ENCODE measurements at places on chromosomes 2 and 18.

DNA sequence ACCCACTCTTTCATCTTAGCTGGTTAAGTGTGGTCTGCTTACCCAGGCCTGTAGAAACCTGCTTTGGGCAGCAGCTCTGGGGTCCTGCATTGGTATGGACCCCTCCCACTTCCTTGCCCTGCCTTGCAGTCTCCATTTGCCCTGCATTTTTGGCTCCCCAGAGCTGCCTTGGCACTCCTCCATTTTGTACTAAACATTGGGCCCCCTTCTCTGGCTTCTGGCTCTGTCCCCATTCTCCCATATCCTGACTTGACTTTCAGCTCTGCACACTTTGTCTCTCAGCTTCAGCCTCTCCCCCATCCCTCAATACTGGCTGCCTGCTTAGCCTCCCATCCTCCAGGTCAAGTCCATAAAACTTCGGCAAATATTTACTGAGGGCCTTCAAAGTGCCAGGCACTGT is 145.5 kb upstream of the PELI1 start:
- no peak for DNase-seq

- DNase-seq: no peak
Observed at GRCh38 chr2:98952966-98953365, 16.9 kb upstream of the CRACDL start.

- no peak for DNase-seq
Observed at GRCh38 chr2:211358504-211358903, 802.1 kb downstream of the CPS1 start.

DNA sequence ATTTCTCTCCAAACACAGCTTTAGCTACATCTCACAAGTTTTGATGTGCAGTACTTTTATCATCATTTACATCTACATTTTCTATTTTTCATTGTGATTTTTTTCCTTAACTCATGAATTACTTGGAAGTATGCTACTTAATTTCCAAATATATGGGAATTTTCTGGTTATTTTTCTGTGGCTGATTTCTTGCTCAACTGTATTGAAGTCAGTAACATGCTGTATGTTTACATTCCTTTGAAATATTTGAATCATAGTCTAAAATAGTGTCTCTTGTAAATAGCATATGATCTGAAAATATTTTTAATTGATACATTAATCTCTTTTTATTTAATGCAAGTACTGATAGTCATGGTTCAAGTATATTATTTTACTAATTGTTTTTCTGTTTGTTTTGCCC is 26.0 kb upstream of the GALNT5 start:
- no peak for DNase-seq

GRCh38 chr2:7102826-7103225 is 185.6 kb downstream of the RNF144A start:
- no peak for DNase-seq

- DNase-seq: no peak
Observed at GRCh38 chr2:7040547-7040946, 123.3 kb downstream of the RNF144A start.

DNA sequence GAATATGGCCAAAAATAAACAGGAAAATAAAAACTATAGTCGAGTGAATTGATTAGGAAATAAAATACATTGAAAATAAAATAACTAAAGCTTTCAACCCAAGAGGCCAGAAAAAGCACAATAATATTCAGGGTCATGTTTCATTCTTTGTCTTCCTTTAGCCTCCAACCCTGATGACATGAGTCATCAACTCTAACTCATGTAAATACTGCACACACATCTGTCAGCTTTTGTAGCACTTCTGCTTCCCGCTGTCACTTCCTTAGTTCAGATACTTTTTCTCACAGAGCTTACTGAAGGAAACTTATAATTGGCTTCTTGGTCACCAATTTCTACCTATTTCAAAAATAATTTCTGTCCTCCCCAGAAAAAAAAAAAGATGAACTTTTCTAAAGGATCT is 112.8 kb downstream of the UPP2 start:
- DNase-seq: no peak

- peak; percentile 86 for DNase-seq
Observed at GRCh38 chr18:6414723-6415417, at the start of gene L3MBTL4. Gene L3MBTL4, minus strand, starts transcription at chr18:6414911. Its CDS starts 103,286 bp downstream, at chr18:6311625.

DNA sequence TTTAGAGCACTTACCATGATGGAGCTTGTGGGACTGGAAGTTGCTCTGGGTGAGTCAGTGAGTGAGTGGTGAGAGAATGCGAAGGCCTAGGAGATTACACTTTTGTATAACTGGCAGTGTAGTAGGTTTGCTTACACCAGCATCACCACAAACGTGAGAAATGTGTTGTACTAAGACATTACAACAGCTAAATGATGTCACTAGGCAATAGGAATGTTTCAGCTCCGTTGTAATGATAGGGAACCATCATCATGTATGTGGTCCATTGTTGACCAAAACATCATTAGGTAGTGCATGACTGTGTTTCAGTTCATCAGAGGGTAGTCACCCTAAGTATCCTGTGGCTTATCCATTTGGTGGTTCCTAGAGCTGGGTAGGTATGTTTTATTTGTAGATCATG is 11.9 kb downstream of the ZNF407 start:
- DNase-seq: no peak

- no peak for DNase-seq
Observed at GRCh38 chr2:20224164-20224715, 690 bp downstream of the SDC1 start.

DNA sequence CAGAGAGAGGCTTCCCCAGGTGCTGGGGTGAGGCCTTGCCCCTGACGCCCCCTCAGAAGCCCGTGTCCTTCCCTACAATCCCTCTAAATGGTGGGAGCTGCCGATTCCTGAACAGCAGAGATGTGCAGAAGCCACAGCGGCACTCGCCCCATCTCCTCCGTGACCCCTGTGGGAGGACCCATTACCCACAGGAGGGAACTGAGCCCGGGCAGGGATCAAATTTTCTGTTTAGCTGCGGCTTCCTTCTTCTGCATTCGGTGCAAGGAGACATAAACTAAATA is 181.2 kb upstream of the RAB6C start:
- DNase-seq: no peak

DNA sequence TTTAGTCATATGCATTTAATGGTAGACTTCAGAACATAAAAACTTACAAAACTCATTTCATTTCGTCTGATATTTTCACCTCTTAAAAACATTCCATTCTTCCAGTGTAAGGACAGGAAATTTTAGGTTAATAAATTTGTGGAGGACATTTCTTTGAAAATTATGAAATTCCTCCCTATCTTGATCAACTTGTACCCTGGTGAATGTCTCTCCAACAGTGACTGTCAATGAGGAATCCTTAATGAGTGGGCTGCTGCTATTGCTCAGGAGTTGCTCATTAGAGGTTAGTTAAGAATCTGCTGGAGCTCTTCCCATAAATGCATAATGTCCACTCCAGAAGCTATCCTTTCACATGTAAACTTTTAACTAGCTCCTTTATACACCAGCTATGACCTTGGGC is 69.1 kb downstream of the LRP1B start:
- DNase-seq: no peak

DNA sequence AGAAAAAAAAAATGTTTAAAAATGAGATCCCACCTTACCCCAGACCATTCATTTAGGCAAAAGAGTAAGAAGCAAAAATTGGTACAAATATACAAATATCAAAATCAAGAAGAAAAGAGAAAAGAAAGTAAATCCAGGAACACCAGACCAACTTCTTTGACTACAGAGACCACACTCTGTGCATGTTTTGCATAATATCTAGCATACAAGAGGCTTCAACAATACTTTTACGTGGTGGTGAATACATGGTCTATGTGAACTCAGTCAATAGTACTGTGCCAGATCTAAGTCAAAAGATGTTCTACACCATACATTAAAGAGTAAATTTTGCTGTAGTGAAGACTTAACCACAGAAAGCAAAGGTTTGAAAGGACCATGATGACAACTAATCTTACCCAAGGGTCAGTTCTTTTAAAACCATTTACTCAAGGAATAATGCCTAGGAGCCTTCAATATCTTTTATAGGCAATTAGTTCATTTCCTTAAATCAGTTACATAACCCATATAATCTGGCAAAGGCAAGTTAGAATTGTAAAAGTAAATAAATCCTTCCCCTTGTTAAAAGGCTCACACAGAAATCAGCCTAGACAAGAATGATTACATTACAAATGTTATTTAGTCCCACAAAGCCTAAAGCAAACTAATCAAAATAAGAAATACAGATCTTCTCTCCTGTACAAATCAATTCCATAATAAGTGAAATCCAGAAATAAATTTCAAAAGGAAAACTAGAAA is 115.2 kb downstream of the EXOC6B start:
- no peak for DNase-seq

- no peak for DNase-seq
Observed at GRCh38 chr18:23226930-23227725, 91.8 kb downstream of the CABLES1 start.

- DNase-seq: no peak
Observed at GRCh38 chr2:44168681-44169154, at the start of gene PPM1B. Gene PPM1B, plus strand, starts transcription at chr2:44168875. Its CDS starts 32,325 bp downstream, at chr2:44201200.

GRCh38 chr18:45527891-45528290 is 87.4 kb upstream of the SLC14A2 start:
- DNase-seq: no peak

GRCh38 chr2:113200736-113201490 is 27.1 kb downstream of the PSD4 start:
- no peak for DNase-seq

- no peak for DNase-seq
Observed at GRCh38 chr18:63421514-63421913, 762 bp downstream of the VPS4B start.

DNA sequence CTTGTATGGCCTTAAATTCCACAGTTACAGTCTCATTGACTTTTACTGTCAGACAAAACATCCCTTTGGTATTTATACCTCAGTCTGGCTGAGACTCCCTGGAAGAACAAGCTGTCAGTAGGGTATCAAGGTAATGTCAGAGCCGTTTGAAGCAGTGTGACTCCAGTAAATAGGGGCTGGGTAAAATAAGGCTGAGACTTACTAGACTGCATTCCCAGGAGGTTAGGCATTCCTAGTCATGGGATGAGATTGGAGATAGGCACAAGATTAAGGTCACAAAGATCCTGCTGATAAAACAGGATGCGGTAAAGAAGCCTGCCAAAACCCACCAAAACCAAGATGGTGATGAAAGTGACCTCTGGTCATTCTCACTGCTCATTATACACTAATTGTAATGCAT is 219.5 kb upstream of the SKOR2 start:
- no peak for DNase-seq

DNA sequence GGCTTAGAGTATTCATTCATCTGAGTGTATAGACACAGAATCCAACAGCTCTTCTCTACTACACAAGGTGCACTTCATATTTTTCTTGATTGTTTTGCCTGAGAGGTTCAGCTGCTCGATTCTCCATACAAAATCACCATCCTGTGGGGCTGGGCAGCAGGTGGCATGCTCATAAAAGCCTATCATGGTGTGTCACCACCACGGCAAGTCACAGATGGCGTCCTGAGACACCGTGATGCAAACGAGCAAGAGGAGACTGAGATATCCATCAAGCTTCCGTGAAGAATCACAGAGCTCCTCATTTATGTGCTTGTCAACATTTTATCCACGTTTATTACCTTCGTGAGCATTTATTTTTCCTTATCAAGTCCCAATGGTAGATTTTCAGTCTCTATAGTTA is 22.4 kb upstream of the NRP2 start:
- DNase-seq: no peak

DNA sequence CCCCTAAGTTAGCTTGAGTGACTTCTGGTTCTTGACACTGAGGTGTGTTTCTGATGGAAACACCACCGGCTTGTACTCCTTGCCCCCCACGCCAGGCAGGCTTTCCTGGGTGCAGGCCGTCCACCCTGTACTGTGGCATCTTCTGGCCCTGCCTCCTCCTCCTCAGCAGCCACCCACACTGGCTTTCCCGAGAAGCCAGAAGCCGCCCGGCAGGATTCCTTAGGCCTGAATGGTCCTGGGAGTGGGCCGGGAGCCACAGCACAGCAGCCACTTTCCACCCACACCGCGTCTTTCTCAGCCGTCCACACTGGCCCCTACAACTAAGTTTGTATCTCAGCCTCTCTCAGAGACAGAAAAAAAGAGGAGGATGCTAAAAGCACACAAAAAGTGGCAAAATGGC is 2.1 kb upstream of the HSBP1L1 start:
- DNase-seq: no peak

DNA sequence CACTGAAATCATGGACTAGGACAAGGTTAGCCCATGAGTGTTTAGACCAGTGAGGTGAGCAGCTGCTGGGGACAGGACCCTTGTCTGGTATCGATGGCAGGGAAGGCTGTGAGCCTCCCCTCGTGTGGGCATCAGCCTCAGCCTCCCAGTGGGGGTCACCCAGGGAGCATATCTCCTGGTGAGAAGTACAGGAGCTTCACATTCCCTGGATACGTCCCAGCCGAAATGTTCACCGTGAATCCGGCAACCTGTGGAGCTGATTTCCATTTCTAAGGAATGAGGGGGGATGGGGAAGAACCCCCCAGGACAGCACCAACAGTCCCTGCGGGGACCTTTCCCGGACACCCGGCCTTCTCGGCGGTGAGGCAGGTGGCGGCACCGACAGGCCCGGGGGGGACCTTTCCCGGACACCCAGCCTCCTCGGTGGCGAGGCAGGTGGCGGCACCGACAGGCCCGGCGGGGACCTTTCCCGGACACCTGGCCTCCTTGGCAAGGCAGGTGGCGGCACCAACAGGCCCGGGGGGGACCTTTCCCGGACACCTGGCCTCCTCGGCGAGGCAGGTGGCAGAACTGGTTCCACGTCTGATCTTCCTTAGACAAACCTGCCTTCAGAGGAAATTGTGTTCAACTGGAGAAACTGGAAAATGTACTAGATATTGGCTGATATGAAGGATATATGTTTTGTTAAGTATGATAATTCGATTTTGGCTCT is 21.2 kb downstream of the RTP5 start:
- DNase-seq: no peak

GRCh38 chr2:145743011-145743410 is 1223.1 kb upstream of the ZEB2 start:
- DNase-seq: no peak

- DNase-seq: no peak
Observed at GRCh38 chr2:141641462-141641861, 489.4 kb downstream of the LRP1B start.

DNA sequence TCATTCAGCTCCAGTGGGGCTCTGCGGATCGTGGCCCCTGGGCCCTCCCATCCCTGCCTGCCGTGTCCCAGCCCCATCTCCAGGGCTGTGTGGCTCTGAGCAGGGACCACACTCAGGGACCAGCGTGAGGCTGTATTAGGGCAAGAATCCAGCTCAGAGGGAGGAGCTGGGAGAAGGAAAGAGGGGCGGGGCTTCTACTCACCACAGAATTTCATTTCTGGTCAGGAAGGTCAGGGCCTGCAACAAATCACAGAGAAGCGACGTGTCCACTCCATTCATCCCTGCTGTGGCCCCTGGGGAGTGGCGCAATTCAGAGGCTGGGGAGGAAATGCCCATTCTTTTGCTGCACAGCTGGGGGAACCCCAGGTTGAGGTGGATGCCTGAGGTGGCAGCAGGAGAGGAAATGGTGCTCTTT is 828 bp downstream of the CIB4 start:
- DNase-seq: no peak

- no peak for DNase-seq
Observed at GRCh38 chr2:45102141-45102540, 92.9 kb upstream of the SIX2 start.

GRCh38 chr2:56337342-56337741 is 153.6 kb downstream of the CCDC85A start:
- no peak for DNase-seq
